ENCODE measurements at places on chromosomes 2 and 18.

- no peak overlapping the region for H3K27ac ChIP-seq
- DNase-seq, result no peak
- no peaks in the 10 kb centered on the region for H3K36me3 ChIP-seq
- no peaks in the 10 kb centered on the region for H3K27me3 ChIP-seq
- H3K4me1 ChIP-seq, result peaks cover 5% of the 10 kb centered on the region
Observed at GRCh38 chr2:24820175-24820513, 26.9 kb downstream of the CENPO start.

DNA sequence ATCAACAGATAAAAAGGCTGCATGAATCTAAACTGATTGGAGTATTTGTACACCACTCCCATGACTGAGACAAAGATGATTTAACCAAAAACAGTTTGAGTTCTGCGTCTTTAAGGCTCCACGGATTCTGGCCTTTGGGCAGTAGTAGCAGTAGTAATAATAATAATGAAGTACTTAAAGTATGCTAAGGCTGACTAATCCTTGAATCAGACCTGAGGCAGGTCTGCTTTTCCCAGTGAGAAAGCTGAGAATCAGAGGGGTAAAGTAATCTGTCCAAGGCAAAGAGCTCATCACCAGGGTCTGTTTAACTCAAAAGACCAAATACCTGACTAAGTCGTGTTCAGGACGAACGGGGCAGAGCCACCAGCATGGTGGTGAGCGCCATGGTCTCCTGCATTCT is 61.4 kb downstream of the ID2 start:
- H3K27ac ChIP-seq, result no peak overlapping the region
- H3K4me1 ChIP-seq, result no peaks in the 10 kb centered on the region
- no peaks in the 10 kb centered on the region for H3K27me3 ChIP-seq
- no peak overlapping the region for H3K4me3 ChIP-seq

GRCh38 chr2:119494163-119494790 is 30.0 kb downstream of the SCTR start:
- H3K4me1 ChIP-seq, result peaks cover 64% of the 10 kb centered on the region
- peak overlapping the region; percentile 44 for H3K27ac ChIP-seq
- H3K4me3 ChIP-seq, result no peak overlapping the region
- H3K36me3 ChIP-seq, result no peaks in the 10 kb centered on the region
- no peaks in the 10 kb centered on the region for H3K27me3 ChIP-seq
- DNase-seq, result no peak

GRCh38 chr2:204933735-204934374 is 388.6 kb downstream of the PARD3B start:
- no peak overlapping the region for H3K27ac ChIP-seq
- H3K4me3 ChIP-seq, result no peak overlapping the region
- no peak for DNase-seq
- no peaks in the 10 kb centered on the region for H3K36me3 ChIP-seq
- no peaks in the 10 kb centered on the region for H3K27me3 ChIP-seq
- H3K4me1 ChIP-seq, result no peaks in the 10 kb centered on the region

DNA sequence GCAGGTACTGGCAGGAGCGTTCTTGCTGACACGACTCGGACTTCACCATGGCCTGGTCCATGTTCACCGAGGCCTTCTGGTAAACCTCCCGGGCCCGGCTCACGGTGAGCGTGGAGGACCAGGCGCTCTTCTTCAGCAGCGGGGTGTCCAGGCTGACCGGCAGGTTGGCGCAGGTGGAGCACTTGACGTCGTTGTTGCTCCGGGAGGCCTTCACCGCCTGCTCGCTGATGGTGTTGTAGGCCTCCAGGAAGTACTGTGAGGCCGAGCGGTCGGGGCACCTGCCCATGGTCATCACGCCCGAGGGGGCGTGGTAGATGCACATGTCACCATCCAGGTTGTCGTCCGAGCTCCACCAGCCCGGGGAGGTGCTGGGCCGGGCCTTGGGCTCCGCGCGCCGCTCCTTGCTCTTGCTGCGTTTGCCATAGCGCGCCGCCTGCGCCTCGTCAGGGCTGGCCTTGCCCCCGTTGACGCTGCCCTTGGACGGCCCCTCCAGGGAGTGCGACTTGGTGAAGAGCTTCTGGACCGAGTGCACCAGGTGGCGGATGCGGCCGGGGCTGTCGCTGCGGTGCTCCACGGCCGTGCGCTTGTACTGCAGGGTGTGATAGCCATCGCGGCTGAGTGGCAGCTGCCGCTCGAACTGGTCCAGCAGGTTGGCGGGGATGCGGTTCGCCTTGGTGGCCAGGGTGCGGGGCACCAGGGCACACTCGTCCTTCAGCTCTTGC is 429.3 kb downstream of the TGIF1 start:
- DNase-seq, result no peak
- no peaks in the 10 kb centered on the region for H3K36me3 ChIP-seq
- H3K27me3 ChIP-seq, result no peaks in the 10 kb centered on the region
- H3K4me3 ChIP-seq, result no peak overlapping the region
- H3K27ac ChIP-seq, result no peak overlapping the region
- H3K4me1 ChIP-seq, result no peaks in the 10 kb centered on the region

- H3K4me3 ChIP-seq, result no peak overlapping the region
- H3K36me3 ChIP-seq, result no peaks in the 10 kb centered on the region
- no peak for DNase-seq
Observed at GRCh38 chr2:222372993-222373392, 51.4 kb upstream of the SGPP2 start.

GRCh38 chr2:62185475-62186155 is 10.3 kb upstream of the B3GNT2 start:
- H3K36me3 ChIP-seq, result no peaks in the 10 kb centered on the region
- H3K27ac ChIP-seq, result no peak overlapping the region
- H3K4me1 ChIP-seq, result peaks cover 52% of the 10 kb centered on the region
- no peaks in the 10 kb centered on the region for H3K27me3 ChIP-seq

DNA sequence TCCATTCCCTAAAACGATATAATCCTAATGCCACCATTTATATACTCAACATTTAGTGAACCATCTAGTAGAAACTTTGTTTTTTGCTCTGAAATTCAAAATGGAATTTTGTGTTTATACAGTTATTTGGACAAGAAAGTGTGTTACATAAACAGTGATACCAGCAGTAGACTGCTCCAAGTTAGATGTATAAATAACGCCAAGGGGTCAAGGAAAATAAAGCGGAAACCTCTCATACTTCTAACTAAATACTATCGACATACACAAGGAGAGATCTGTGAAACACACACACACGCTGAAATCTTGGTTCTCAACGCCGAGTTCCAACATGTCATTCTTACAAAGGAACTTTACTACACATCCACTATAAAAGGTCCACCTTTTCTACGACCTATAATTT is 1.2 kb downstream of the TXNL1 start:
- peak overlapping the region; percentile 92 for H3K27ac ChIP-seq
- H3K4me3 ChIP-seq, result no peak overlapping the region
- DNase-seq, result no peak
- H3K4me1 ChIP-seq, result peaks cover 38% of the 10 kb centered on the region

DNA sequence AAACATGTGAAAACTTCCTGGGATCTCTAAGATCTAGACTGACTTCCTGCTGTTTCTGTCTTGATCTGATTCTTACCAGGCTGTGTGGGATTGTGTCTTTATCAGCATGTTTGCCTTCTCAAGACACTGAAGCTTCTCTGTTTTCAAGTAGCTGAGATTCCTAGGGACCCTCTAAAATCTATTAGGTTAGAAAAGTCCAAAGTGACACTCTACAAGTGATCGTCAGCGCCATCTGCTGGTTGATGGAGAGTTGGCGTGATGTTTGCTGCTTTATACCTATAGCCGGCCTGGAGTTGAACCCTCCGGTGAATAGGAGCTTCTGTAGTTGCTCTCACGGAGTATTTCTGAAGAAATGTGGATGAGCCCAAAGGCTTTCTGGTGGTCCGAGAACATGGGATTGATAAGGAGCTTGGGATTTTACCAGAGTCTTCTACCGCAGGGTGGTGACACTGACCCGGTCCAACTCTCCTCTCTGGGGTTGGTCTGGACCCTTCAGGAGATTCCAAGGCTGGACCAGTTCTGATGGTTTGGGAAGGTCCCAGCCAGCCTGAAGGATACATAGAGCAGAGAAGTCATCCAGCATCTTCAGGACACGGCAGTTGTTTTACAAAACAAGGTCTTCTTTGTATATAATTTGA is 96.0 kb upstream of the TTC39C start:
- no peaks in the 10 kb centered on the region for H3K27me3 ChIP-seq
- H3K4me1 ChIP-seq, result no peaks in the 10 kb centered on the region
- DNase-seq, result peak; percentile 72
- H3K27ac ChIP-seq, result no peak overlapping the region
- H3K36me3 ChIP-seq, result no peaks in the 10 kb centered on the region

Data from body of pancreas (tissue), 4 donors.